ENCODE measurements at places on chromosomes 12 and 14.

- no peak for DNase-seq
These were observed 8.4 kb downstream of the CATSPERB start for GRCh38 chr14:91723501-91723900.

GRCh38 chr12:115000038-115000437 is 316.1 kb upstream of the TBX3 start:
- DNase-seq: no peak

DNA sequence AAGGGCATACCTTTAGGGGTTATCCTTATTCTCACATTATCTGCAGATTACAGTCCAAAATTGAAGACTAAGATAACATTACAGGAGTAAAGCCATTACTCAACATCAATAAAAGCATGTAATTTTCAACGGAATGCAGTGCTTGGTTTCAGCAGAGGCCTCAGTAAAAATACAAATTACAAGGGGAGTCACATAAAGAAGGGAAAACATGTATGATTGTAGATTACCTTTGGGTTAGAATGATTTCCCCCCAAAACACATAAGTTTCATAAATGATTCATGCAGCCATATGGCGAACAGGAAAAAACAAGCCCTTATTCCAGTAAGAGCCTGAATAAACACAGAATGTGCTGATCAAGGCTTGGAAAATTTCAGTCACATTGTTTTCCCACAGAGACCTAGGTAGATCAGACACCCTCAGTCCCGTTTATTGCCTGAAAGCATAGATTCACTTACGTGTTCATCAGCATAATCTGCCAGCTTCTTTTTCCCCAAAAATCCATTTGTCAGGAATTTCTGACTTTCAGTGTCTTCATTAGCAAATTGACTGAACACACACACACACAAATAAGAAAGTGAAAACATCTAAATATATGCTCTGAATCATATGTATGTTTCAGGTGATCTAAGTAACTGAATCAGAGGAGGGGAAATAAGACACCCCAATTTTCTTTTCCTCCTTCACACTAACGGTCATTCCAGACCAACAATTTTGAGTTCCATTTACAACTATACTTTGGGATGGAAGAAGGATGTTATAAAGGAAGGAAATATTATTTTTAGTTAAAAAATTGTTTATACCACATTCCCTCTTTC is 37.5 kb downstream of the SLC38A4 start:
- DNase-seq: no peak

- DNase-seq: no peak
These were observed 11.9 kb downstream of the PRDM4 start for GRCh38 chr12:107749083-107749482.

Measured in NK-92 treated with Interleukin-12 subunit alpha and Interleukin-12 subunit beta, amount 100 ng/mL, for 24 hours (cell line).